ENCODE measurements at places on chromosomes 11 and 22.

GRCh38 chr11:28090052-28090749 lies 17.8 kb downstream of the KIF18A start:
- DNase-seq, result no peak

- DNase-seq, result no peak
Observed at GRCh38 chr11:116215471-116216113, 557.2 kb downstream of the BUD13 start.

DNA sequence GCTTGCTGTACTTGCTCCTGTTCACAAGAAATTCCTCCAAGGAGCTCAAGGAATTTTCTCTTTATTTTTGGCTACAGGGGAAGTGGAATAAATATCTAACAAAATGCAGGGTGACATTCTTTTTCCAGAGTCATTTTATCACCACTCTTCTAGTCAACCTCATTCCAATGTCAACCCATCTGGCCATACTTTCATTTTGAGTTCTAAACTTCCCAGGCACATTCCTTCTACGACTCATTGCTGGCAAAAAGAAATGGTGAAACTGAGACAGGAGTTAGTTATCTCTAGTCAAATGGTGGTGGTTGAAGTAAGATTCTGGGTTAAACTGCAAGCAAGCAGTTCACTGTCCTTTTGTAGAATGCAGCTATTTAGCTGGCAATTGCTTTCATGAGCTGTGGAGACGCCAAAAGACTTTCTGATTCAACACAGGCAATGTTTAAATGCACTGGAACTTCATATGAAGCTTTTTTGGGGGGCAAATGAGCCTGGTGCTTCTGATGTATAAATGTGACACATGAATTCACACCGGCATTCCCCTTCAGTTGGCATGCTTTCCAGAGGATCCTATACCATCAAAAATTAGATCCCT lies 304.6 kb downstream of the CADM1 start:
- DNase-seq, result no peak

DNA sequence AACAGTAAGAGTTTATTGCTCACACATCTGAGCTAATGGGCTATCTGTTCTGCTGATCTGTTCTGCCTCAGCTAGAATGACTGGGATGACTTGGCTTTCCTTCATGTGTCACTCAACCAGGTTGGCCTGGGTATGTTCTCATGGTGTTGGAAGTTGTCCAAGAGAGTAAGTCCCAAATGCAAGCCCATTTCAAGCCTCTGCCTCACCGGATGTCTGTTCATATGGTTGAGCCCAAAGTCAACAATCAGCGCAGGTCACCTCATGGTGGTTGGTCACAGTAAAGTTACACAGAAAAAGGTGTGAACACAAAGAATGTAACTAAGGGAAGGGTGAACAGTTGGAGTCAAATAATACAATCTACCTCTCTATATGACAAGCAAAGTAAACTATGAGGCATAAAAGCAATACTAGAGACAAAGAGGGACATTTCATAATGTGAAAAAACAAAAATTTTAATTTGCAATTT lies 1.9 kb downstream of the GDPD4 start:
- no peak for DNase-seq

DNA sequence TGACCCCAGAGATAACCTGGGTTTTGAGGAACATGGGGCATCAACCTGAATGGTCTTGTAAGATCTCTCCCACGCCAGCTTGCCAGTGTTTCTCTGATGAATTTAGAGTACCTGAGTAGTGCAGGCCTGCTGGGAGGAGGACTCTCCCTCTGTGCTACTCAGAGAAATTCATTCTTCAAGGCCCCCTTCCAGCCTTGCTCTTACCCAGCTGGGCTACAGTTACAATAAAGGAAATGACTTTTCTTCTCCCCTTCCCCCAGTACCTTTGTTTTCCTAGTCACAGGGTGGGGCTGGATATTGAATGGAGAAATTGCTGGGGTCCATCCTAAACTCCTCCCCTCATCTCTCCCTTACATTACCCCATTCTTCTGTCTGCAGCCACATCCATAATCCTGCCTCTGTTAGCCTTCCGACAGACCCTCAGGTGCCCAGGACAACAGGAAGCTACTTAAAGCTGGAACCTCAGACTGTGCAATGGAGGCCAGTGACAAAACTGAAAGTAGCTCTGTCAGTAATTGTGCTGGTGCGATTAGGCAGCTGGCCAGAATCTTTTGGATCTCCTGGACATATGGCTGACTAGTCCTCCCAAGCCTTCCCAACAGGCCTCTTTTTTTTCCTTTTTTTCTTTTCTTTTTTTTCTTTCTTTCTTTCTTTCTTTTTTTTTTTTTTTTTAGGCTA lies 17.4 kb downstream of the LIMK2 start:
- no peak for DNase-seq

GRCh38 chr22:32558681-32559355 lies 84.2 kb downstream of the FBXO7 start:
- no peak for DNase-seq

DNA sequence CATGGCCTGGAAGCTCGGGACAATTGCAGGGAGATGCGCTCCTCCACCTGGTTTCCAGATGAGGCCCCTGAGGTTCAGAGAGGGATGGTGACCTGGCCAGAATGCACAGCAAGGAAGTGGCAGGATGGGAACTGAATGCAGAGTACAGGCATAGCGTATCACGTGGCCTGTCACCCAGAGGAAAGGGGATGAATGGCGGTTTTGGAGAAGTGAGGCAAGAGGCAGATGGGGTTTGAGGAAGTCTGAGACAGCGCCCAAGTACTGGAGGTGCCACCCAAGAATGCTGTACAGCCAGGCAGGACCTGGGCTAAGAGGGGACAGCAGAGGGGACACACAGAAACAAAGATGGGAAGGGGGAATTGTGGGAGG lies 4.9 kb downstream of the RAB3IL1 start:
- no peak for DNase-seq

DNA sequence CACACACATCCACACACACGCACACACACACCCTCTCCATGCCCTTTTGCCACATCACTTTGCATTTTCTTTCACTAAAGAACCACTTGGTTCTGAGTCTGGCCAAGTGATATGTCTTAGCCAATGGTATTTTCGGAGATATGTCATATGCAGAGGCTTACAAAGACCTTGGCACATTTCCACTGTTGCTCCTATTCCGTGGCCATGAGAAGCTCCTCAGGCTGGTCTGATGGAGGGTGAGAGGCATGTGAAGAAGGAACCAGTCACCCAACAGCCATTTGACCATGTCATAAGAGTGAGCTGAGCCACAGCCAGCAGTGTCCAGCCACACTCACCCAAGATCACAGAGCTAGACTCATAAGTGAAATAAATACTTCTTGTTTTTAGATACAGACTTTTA lies 212.6 kb upstream of the NAV2 start:
- DNase-seq, result no peak

DNA sequence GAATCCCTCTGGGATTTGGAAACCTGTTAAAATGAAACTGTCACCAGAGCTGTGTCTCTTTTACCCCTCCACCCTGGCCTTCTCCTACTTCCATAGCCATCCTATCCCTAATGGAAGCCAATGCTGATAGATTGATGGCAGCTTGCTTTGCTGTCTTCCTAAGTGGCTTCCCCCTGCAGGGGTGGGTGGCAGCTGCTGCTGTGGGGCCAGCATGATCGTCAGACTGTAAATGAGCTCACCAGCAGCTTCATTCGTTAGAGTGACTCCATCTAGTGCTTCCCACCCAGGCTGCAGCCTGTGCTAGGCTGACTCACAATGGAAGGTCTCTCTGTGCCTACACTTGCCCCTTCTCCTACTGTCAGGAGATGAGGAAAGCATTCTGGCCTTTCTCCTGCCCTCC lies 311.0 kb downstream of the BUD13 start:
- no peak for DNase-seq

DNA sequence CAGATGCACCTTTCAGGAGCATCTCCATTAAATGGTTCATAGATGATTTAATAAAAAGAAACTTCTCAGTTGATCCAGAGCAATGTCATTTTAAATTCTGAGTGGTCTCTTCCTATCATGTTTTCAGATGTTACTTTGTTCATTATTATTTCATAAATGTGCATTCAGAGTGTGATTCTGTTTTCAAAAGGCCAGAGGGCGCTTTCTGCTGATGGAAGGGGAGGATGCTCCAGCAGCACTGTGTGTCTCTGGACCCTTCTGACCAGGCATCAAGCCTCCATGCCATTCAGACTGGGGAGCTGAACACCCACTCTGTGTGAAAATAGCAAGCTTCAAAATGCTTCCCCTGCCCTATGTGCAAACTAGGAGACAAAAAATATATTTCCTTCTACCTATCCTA lies 23.9 kb upstream of the CRTAM start:
- DNase-seq, result no peak

DNA sequence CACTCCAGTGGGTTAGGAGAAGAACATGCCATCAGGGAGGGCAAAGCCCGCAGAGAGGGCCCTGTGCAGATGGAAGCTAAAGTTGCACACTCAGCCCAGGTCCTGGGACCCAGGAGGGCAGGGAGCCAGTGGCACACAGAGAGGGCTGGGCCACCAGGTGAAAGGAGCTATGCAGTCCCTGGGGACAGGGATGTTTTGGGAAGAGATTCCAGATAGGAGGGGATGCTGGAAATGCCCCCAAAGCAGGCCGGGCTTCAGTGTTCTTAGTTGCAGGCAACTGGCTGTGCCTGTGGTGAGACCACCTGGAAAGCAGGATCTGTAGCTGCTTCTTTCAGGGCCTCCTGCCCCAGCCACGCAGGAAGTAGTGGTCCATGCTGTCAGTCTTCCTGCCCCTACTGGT lies 19.6 kb downstream of the ANKK1 start:
- no peak for DNase-seq

DNA sequence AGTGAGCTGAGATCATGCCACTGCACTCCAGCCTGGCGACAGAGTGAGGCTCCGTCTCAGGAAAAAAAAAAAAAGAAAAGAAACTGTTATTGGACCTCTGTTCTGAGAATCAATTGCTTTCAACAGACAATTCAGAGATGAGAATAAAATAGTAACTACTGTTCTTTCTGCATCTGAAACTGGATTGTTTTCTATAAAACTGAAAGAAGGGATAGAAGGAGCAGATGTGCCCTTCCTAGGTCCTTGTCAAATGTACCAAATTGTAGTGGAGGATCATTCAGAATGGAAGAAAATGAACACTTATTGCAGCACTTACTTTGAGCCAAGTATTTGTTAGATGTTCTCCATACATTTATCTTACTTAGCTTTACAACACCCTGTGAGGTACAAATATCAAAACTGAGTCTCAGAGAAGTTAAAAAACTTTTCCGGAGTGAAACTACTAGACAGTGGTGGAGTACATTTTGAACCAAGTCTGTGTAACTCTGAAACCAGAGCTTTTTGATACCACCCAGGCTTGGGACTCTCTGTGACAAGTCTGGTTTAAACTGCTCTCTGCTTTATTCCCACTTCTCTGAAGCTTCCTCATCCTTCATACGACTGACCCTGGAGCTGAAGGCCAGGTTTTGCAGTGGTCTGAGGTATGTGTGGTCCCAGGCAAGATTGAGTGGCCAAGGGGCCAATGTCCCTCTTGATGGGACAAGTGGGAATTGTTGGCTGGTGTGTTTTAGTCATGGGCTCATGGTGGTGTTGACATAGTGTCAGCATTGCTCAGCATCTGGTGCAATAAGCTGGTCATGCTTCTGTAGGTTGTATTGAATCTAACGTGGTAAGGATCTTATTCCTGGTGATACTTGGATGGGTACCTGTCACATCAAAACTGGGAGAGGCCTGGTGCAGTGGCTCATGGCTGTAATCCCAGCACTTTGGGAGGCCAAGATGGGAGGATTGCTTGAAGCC lies 48.2 kb upstream of the CCDC134 start:
- no peak for DNase-seq

DNA sequence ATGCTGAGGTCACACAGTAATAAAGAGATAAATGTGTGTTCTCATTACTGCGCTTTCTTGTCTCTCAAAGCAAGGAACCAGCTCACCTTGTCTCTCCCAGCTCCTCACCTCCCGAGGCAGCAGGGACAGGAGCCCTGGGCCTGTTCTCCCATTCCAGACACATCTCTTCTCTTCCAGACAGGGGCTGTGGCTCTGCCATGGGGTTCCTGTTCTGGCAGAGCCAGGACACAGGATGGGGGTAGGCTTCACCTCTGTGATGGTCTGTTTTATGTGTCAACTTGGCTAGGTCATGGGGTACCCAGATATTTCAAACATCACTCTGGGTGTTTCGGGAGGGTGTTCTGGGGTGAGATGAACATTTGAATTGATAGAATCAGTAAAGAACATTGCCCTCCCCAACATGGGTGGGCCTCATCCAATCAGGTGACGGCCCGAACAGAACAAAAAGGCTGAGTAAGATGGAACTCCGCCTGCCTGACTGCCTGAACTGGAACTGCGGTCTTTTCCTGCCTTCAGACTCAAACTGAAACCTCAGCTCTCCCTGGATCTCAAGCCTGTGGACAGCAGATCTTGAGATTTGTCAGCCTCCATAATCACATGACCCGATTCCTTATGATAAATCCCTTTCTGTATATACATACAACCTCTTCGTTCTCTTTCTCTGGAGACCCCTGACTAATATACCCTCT lies 2.0 kb upstream of the VSIG10L2 start:
- DNase-seq, result no peak

DNA sequence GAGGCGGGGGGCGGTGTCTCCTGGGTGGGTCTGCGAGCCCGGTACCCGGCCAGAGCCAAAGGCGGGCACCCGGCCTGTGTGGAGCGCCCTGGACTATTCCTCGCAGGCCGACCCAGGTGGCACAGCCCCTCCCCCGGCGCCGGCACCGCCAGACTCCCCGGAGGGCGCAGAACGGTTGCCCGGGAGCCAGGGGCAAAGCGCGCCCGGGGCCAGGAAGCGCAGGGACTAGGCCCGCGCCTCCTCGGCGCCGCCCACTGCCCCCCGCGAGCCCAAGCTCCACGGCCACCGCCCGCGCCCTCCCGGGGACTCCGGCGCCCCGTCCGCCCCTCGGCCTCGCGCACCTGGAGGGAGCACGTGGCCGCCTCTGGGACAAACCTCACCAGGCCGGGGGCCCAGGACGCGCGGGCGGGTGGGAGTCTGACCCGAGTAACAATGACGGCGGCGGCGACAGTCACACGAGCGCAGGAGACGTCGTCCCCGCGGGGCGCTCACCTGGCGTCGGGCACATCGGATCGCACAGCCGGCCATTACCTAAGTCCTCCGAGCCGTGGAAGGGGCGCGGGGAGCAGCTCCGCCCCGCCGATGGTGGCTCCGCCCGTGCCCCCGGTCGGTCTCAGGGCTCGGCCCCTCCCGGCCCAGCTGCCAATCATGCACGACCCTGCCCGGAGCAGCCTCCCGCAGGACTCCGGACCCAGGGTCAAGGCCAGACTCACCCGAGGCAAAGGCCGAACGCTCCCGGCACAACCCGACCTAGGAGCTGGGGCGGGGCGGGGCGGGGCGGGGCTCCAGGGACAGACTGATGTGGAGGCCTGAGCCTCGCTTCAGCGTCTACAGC lies 7.4 kb downstream of the PLXNB2 start:
- DNase-seq, result no peak

DNA sequence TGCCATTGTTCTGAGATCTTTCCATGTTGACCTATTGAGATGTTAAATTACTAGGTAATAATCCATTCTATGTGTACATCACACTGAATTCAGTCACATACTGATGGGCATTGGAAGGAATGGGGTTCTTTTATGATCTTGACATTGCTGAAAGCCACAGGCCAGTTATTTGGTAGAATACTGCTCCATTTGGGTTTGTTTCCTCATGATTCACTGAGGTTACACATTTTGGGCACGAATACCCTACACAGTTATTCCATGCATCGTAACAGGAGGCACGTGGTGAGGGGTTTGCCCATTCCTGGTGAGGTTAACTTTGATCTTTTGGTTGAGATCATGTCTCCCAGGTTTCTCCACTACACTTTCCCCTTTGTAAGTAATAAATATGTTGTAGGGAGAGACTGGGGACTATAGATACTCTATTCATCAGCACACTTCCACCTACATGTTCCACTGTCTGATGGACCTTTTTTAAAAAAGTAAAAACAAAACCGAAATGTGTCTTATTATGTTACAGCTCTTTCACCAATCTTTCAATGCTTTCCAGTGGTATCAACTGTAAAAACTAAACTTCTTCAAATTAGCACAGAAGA lies 12.0 kb upstream of the FOLR1 start:
- DNase-seq, result no peak

All from stimulated activated CD8-positive, alpha-beta memory T cell treated with anti-CD3 and anti-CD28 coated beads, Interleukin-15, amount 100 ng/mL, for 24 hours (primary cell).